ENCODE measurements at places on chromosomes 1 and 21. TPM values are rescaled to one million over a fixed set of nuclear protein-coding genes. Genes with fewer than 3 reads are reported as not detected.

DNA sequence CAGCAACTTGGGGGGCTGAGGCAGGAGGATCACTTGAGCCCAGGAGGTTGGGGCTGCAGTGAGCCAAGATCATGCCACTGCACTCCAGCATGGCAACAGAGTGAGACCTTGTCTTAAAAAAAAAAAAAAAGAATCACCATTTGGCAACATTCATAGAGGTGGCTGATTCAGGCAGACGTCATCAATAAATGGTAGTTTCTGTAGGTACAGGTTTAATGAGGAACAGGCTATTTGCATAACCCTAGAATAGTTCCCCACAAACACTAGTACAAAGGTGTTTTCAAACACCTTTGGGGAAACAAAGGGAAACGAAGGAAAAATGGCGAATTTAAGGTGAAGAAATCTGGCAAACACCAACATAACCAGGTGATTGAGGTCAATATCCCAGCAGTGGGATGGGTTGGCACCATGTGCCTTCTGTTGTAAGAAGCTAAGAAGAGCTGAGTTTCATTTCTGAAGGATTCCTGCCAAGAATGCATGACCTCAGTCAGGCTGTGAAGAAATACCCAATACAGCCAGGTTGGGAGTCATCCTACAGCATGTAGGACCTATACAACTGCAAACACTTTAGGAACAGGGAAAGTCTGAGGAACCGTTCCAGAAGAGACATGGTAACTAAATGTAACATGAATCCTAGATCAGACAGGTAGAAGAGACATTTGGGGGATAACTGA is 5.6 kb downstream of the LPAR3 start:
- DNase-seq = peak; percentile 10

- no peak for DNase-seq
These were observed 548.6 kb downstream of the LTN1 start for GRCh38 chr21:28444111-28444510.

The COL11A1 gene
- total RNA-seq = 19.0 TPM

DNA sequence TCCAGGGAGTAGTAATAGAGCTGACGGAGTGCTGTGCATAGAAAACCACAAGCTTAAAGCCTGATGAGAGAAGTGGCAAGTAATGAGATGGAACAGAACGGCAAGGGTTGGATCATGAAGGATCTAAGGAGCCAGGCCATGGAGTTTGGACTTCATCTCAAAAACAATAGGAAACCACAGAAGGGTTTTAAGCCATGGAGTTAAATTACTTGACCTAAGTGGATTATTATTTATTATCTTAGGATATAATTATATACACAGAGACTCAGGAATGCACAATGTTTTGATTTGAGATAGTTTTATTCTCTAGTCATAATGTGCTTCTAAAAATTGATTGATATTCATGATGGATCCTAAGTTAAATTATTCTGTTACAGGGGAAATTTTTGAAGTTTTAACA is 242.4 kb downstream of the PLPP3 start:
- no peak for DNase-seq

The BARHL2 gene
- total RNA-seq = not detected

The CELA3A gene
- total RNA-seq = not detected

Measured in RPMI7951 (cell line).